ENCODE measurements at places on chromosomes 2 and 18. TPM values are rescaled to one million over a fixed set of nuclear protein-coding genes. Genes with fewer than 3 reads are reported as not detected.

DNA sequence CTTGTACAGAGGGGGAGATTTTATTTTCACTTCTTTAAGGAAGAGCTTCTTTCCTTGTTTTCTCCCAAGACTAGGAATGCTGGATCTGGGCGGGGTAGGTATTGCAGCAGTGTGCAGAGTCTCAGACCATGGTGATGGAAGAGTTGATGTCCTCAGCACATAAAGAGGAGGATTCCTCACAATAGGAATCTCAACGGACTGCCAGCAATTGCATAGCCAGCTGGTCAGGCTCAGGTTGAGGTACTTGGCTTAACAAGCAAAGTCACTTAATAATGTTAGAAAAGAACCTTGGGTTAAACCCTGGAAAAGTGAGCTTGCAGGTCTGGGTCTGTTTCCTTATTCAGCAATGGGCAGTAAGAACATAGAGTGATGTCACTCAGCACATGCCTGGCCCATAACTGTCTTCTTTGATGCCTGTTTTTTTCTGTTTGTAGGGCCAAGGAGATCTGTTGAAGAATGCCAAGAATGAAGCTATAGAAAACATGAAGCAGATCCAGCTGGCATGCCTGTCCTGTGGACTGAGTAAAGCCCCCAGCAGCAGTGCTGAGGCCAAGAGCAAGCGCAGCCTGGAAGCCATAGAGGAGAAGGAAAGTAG lies 342.1 kb downstream of the PLCL1 start:
- H3K27me3 ChIP-seq: no peaks in the 10 kb centered on the region
- no peak overlapping the region for H3K27ac ChIP-seq
- H3K4me3 ChIP-seq: no peak overlapping the region
- no peaks in the 10 kb centered on the region for H3K36me3 ChIP-seq
- no peak for DNase-seq

ACADL gene
- not detected for total RNA-seq

GRCh38 chr2:191840921-191841320 lies 6.0 kb downstream of the CAVIN2 start:
- H3K27ac ChIP-seq: no peak overlapping the region
- no peaks in the 10 kb centered on the region for H3K36me3 ChIP-seq
- H3K4me1 ChIP-seq: no peaks in the 10 kb centered on the region
- peaks cover 17% of the 10 kb centered on the region for H3K27me3 ChIP-seq
- H3K4me3 ChIP-seq: no peak overlapping the region

ZNF521 gene
- total RNA-seq: not detected
